Activated T-cell treated with anti-CD3 and anti-CD28 coated beads, Interleukin-2, amount 50 U/mL, for 48 hours (primary cell): ENCODE measurements at places on chromosomes 1 and 21.

DNA sequence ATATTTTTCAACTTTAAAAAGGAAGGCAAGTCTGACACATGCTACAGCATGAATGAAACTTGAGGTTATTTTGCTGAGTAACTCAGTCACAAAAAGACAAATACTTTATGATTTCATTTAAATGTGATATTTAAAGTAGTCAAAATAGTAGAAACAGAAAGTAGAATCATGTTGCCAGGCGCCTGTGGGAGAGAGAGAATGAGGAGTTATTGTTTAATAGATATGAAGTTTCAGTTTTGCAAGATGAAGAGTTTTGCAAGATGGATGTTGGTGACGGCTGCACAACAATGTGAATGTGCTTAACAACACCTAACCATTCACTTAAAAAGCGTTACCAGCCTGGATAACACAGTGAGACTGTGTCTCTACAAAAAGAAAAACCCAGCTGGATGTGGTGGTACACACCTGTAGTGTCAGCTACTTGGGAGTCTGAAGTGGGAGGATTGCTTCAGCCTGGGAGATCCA lies 20.7 kb upstream of the ATP1A1 start:
- DNase-seq = no peak

DNA sequence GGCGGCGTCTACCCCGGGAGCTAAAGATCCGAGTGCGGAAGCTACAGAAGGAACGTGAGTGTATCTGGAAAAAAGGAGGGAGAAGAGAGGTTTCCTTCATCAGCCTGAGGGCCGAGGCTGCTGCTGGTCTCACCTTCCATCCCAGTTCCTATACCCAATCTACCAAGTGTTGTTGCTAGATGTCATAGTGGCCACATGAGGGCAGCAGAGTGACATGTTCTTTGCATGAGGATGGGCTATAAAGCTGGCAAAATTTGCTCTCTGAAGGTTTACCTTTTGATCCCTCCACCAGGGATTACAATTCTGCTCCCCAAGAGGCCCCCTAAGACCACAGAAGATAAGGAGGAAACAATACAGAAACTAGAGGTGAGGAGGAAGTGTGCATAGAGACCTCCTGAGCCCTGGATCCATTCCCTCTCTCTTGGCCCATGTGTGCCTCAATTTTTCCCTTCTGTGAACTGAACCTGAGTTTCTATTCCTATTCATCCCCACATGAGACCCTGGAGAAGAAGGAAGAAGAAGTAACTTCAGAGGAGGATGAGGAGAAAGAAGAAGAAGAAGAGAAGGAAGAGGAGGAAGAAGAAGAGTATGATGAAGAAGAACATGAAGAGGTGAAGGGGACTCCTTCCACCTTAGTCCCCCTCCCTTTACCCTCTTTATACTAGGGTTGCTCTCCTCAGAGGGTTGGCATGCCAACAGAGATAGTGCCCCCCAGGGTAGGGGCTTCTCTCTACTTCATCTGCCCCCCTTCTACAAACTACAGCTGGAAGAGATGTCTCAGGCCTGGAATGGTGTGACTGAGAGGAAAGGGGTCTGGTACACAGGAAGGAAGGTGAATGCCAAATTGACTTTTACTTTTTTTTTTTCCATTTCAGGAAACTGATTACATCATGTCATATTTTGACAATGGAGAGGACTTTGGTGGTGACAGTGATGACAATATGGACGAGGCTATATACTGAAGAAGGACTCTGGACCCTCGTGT lies 13.3 kb downstream of the POLR3GL start:
- DNase-seq = peak; percentile 70

DNA sequence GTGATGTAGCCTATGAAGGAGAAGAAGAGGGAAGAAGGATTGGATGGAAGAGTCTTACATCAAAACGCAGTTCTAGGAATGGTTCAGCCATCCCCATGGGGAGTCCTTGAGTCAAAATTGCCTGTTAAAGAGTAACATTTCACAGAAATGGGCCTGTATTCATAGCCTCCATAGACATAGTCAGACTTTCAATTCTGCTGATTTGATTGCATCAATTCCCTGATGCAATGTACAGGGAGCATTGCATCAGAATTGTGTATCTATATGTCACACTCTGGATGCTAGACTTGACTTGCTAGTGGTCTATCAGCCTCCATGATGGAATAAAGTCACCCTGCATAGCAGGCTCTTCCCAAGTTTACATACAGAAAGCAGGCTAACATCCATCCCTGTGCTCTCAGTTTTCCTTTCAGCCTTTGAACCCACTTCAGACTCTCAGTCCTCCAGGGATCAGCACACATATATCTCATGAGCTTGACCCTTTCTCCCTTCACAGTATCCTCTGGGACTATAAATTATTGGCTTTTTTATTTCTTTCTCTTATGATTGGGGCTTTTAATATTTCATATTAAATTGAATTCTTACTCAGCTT lies 1111.7 kb upstream of the B3GALT2 start:
- peak; percentile 33 for DNase-seq

GRCh38 chr1:204583909-204584632 lies 67.9 kb downstream of the MDM4 start:
- DNase-seq = no peak

- DNase-seq = peak; percentile 61
These were observed 16.2 kb downstream of the PLEKHO1 start for GRCh38 chr1:150165622-150166612.

DNA sequence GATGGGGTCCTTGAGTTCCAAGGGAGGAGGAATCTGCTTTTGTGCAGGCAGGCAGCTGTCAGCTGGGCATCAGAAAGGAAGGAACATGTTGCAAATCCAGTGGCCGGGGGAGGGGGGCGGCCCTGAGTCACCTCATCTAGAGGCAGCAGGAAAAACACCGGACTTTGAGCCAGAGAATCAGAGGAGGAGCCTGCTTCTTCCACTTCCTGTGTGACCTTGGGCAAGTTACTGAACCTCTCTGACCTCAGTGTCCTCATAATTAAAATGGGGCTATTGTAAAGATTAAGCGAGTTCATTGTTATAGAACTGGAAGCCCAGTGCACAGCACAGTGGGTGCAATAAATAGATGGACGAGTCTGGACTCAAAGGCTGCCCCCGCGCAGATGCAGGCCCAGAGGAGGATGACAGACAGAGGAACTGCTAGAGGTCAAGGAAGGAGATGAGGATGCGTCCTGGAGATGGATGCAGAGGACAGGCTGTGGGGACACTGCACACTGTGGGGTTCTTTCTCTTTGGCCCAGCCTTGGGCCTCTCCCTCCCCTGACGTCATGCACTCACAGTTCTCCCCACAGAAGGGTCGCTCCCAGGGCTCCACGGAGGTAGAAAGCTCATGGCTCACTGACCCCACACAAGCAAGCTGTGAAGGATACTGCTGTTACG lies 714.3 kb downstream of the MATN1 start:
- DNase-seq = no peak

DNA sequence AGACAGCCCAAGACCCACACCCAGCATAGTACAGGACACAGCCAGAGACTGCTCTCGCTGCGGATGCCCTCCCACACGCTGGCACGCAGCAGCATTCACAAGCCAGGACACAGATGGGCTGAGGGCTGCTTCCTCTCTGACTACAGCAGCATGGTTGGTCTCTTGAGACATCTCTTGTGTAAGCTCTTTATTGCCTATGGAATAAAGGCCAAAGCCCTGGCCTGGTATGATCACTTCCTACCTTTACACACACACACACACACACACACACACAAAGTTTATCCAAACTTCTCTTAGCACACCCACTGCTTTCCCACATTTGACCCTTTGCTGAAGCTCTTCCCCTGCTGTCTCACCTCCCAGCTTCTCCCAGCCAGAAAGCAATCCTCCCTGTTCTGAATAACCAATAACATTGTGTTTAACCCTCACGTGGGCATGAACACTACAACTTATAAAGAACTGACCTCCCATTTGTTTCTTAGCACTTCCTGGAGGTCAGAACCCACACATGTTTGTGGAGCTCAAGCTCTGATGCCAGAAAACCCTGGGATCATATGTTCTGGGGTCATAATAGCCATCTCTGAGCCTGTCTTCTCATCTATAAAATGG lies 1.2 kb upstream of the LUZP1 start:
- peak; percentile 43 for DNase-seq

DNA sequence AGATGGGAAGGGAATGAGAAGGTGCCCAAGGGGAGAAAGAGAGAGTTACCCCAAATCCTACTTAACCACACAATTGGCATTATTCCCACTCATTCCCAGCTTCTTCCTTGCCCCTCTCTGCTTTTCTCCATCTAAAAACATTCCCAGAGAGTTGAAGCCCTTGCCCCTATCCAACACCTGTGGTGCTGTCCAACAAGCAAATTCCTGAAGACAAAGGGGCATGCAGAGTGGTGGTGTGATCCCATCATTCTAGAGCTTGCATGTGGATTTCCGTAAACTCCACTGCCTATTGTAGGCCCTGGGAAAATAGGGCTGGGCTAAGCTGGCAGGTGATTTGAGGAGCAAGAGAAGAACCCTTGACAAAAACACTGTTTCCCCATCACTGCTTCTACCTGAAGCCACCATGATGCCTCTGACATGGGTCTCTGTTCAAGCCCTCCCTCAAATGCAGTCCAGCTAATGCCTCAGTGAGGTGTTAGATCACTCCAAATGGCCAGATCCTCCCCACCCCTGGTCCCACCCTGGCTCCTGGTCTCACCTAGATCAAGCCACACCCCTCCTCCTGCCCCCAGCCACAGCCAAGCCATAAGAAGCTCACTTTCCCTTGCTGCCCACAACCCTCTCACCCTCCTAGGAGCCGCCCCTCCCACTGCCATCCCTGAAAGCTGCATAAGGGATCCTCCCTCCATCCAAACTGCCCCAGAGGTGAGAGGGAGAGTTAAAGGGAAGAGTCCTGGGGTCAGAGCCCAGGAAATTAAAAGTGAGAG lies 29.5 kb downstream of the SYT2 start:
- no peak for DNase-seq

DNA sequence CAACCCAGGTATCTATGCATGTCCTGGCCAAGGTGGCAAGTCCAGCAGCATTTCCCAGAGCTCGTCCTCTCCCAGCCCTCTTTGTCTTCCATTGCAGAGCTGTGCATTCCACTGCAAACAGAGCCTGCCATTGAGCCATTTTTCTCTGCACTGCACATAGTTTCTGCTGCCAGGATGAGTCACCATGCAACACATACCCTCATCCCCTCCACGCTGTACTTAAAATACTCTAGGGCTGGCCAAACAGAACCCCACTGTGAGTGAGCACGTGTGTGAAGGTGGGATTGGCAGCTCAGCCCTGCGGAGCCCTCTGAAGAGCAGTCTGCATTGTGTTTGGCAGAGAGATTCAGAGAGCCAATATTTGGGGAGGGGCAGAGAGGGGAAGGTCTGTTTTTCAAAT lies 3.9 kb upstream of the ATP1B1 start:
- DNase-seq = no peak

GRCh38 chr21:21963911-21964310 lies 965.7 kb downstream of the NCAM2 start:
- no peak for DNase-seq

- no peak for DNase-seq
These were observed 476.6 kb downstream of the SETD4 start for GRCh38 chr21:35583566-35584216.

GRCh38 chr1:153572569-153573015 lies 6.9 kb upstream of the S100A2 start:
- DNase-seq = peak; percentile 78

DNA sequence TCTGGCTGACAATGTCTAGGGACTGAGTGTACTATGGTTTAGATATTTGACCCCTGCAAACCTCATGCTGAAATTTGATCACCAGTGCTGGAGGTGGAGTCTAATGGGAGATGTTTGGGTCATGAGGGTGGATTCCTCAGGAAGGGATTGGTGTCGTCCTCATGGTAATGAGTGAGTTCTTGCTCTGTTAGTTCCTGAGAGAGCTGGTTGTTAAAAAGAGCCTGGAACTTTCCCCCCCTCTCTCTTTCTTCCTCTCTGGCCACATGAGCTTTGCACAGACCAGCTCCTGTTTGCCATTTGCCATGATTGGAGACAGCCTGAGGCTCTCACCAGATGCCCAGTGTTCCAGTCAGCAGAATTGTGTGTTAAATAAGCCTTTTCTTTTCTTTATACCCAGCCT lies 36.6 kb upstream of the CNIH3 start:
- DNase-seq = no peak

DNA sequence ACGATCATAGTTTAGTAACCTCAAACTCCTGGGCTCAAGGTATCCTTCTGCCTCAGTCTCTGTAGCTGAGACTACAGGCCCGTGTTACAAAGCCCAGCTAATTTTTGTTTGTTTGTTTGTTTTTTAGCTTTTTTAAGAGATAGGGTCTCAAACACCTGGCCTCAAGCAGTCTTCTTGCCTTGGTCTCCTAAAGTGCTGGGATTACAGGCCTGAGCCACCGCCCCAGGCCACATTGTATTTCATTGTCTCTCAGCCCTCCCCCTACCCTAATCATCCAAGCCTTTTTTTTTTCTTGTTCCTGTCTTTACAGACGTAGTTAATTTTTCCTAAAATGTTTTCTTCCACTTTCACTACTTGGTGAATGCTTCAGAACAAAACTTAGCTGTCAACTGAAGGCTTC lies 5.4 kb downstream of the CDC7 start:
- DNase-seq = no peak

DNA sequence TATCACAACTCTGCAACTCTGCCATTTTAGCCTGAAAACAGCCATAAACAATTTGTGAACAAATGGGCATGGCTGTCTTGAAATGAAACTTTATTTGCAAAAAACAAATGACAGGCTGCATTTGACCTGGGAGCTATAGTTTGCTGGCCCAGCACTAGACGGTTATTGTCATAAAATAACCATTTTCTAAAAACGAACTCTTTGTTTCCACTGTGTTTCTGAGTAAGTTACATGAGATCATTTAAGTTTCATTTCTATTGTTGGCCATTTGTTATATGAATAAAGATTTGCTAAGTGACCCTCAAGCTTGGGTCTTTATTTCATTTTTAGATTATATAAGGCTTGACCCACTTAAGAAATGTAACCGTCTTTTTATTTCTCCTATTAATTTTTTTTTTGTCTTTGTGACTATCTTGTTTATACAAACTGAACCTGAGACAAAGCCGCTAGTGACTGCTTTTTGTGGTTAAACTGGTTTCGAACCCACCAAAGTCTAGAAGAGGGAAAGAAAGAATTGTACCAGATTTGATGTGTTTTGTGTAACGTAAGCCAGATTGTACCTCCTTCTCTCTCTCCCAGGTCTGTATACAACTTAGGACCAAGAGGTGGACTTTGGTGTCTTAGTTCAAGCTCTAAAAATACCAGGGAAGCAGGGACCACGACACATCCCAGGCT lies 12.9 kb upstream of the KCNJ15 start:
- DNase-seq = no peak

GRCh38 chr1:230155021-230155420 lies 88.0 kb downstream of the GALNT2 start:
- DNase-seq = no peak

- no peak for DNase-seq
These were observed 3.7 kb upstream of the SEC16B start for GRCh38 chr1:177973585-177973984.

GRCh38 chr1:30642391-30643120 lies 80.8 kb downstream of the MATN1 start:
- DNase-seq = no peak

- DNase-seq = no peak
These were observed 25.5 kb downstream of the UCK2 start for GRCh38 chr1:165852871-165853270.

- no peak for DNase-seq
These were observed 437.8 kb upstream of the PROX1 start for GRCh38 chr1:213549982-213550381.
